ENCODE measurements at places on chromosomes 1 and 21.

- DNase-seq: peak; percentile 92
Observed at GRCh38 chr1:113928941-113929749, at the start of gene HIPK1. Gene HIPK1 (plus strand): TSS chr1:113929324.

GRCh38 chr1:172699111-172699510, 40.2 kb downstream of the FASLG start:
- no peak for DNase-seq

GRCh38 chr1:178954937-178955336, 70.8 kb upstream of the FAM20B start:
- no peak for DNase-seq

DNA sequence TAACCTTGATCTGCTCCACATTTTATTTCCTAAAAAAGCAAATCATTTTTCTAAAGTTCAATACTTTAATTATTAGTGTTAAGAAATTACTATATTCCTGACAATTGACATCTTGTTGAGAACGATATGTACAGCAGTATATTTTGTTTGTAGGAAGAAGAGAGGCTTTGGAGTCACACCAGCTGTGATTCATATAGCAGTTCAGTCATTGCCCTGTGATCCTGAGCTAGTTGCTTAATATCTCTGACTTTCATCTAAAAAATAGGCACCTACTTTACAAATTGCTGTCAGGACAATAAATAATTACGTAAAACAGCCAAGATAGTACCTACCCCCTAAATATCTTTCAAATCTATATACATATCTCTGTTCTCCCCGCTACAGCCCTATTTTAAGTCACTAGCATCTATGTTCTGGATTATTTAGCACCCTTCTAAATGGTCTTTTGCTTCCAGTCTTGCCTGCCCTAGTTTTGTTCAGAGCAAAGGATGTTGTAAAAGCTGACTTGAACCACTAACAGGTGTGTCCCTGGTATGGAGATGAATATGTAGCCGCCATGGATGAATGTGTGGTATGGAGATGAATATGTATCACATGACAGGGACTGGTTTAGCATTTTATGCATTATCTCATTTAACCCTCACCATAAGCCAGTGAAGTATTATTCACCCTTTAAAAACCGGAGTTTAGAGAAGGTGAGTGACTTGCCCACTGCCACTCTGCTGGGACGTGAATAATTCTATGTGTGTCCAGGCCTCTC, 42.2 kb downstream of the RNF220 start:
- DNase-seq: no peak

DNA sequence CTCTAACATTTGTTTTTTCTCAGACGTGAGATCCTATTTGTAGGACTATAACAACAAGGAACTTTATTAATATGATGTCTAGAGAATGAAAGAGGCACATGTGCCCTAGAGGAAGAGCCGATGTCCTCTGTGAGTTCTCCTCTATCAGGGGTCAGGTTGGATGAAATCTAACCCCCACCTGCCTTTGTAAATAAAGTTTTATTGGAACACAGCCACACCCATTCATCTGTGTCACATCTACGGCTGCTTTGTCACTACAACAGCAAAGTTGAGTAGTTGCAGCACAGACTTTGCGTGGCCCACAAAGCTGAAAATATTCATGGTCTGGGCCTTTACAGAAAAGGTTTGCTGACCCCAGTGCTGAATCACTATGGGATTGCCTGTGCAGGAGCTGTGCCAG, 571 bp upstream of the CAPN9 start:
- no peak for DNase-seq

GRCh38 chr1:235304549-235305451, 23.2 kb downstream of the ARID4B start:
- DNase-seq: no peak

All from NCI-H1105 (cell line).